ENCODE measurements at places on chromosomes 4 and X. TPM values are rescaled to one million over a fixed set of nuclear protein-coding genes. Genes with fewer than 3 reads are reported as not detected.

GRCh38 chrX:123513585-123514278 lies 219.1 kb downstream of the THOC2 start:
- DNase-seq, result no peak

DNA sequence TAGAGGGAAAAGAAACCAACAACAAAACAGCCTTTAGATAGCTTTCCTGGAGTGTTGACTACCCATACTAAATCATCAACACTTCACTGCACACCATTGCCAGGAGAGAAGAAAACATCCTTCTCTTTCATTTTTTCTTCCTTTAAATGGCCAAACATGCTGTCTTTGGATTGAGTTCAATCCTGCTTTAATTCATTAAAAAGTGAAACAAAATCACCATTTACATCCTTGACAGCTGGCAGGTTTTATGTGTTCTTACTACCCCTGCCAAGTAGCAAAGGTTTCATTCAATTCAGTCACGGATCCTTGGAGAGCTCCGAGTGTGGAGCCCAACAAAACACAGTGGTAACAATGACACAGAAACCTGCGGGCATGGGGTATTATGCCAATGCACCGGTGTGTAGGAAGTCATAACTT lies 568.3 kb downstream of the ANKRD50 start:
- DNase-seq, result no peak

- no peak for DNase-seq
Observed at GRCh38 chrX:107684956-107685385, 56.7 kb downstream of the PRPS1 start.

- no peak for DNase-seq
Observed at GRCh38 chrX:55487143-55487542, 2.5 kb downstream of the USP51 start.

GRCh38 chrX:41603596-41603995 lies 85.2 kb upstream of the GPR34 start:
- no peak for DNase-seq

DNA sequence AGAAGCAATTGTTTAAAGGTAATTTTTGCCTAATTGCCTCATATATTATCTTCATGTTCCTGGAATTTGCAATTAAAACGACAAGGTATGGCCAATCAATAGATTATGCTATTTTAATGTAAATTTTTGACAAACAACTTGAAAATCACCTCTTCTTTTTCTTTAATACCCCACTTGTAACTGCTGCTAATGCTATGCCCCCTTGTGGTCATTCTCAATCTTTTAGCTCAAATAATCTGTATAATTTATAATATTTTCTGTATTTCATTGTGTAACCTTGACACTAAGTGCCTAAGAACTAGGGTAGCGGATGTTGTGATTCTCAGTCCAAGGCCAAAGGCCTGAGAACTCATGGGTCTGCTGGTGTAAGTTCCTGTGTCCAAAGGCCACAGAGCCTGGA lies 831.7 kb upstream of the POU3F4 start:
- no peak for DNase-seq

- DNase-seq, result no peak
Observed at GRCh38 chr4:10296730-10297129, 160.5 kb downstream of the ZNF518B start.

DNA sequence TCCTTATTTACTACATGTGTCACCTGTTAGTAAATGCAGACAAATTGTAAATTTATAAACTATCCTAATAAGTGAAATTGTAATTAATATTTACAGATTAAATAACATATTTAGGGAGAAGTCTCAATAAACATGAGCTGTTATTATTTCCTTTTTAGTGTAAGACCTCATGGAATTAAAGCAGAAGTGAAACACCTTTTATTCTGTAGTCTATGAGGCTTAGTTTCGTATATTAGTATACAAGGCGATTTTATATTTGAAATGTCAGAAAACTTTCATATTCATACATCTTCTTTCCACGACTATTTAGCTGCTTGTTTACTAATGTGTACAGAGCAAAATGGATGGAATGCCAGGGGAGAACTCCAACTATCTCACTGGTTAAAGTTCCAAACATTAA lies 414.4 kb downstream of the ARHGAP24 start:
- DNase-seq, result no peak

DNA sequence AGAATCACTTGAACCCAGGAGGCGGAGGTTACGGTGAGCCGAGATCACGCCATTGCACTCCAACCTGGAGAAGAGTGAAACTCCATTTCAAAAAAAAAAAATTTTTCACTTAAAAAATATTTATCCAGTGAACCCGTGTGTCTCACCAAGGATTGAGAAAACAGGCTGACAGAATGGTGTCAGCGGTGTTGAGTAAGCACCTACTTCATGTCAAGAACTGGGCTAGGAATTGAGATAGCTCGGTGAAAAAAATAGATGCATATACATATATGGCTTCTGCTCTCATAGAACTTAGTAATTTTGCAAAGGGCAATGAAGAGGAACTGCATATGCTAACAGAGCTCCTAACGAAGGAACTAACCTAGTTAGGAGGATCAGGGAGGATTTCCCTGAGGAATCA lies 297.3 kb downstream of the TENM3 start:
- no peak for DNase-seq

DNA sequence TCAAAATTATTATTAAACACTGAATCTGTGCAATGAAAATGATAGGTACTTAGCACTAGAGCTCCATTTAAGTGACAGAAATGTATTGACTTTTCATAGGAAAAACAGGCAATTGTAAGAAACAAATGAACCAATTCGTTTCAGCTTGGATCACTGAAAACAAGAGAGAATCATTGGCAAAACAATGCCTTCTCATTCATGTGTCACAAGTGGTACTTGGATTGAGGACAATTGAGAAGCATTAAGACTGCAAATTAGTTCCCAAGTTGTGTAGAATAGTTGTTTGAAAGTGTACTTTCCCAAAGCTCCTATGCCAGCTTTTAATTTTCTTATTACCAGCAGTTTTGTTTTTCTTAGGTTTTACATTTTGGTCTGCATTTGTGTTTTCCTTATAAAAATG lies 20.6 kb downstream of the CNKSR2 start:
- no peak for DNase-seq

DNA sequence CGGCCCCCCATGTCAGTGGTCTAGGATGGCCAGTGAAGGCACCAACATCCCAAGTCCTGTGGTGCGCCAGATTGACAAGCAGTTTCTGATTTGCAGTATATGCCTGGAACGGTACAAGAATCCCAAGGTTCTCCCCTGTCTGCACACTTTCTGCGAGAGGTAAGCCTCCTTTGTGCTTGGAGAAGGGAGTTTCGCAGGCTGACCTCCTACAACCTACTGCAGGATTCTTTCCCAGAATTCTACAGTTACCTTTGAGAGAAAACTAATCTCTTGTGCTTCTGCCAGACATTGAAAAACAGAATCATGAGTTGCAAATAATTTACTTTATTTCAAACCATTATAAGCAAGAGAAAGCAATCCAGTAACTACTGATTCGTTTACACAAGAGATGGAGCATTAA lies 66.1 kb downstream of the TRIM2 start:
- no peak for DNase-seq

DNA sequence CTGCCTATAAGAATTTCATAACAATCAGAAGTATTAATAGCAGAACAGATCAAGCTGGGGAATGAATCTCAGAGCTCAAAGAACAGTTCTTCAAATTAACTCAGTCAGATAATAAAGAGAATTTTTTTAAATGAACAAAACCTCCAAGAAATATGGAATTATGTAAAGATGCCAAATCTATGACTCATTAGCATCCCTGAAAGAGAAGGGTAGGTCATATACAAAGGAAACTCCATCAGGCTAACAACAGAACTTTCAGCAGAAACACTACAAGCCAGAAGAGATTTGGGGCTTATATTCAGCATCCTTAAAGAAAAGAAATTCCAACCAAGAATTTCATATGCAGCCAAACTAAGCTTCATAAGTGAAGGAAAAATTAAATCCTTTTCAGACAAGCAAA lies 28.6 kb downstream of the CBR4 start:
- no peak for DNase-seq

DNA sequence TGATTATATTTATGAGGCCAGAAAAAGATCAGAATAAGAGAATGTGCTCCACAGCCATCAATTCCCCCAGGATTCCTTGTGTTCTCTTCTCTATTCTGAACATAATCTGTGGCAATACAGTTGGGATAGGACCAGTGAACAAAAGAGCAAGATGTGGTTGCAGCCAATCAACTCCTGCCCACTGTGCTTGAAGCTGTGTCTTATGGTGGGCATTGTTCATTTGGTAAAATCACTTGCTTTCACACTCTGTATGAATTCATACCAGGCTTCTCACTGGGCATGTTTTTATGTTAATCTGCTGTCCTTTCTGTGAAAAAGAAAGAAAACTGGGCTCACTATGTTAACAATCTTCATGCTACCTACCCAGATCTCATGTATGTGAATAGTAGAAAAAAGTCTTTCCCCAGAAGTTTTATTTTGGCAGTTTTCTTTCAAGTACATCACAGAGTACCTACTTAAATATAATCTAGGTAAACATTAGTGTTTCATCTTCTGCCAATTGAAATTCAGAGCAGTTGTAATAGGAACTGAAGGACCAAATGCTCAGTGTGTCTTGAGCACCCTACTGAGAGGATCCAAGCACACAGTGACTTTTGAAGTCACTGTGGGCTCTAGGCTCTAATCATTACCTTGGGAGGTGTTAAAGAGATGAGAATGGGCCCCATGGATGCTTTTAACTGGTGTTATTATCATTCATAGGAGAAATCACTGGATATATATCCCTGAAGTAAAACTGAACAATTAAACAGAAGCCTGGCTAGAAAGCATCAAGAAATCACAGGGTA lies 429.2 kb upstream of the TRAM1L1 start:
- no peak for DNase-seq

DNA sequence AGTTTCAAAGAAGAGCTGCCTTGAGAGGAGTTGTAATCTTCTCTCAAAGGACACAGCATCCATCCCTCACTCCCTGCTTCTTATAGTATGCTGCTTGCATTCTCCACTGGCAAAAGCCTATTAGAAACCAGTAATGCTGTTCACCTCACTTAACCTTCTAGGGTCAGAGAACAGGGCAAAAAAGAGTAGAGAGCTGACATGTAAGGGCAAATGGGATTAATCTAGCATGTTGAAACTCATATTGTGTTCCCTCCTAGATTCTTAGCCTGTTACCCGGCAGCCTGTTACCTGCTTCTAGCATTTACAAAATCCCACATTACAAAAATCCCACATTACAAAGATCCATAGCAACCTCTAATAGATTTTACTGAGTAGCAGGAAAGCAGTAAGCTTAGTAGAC lies 244.7 kb downstream of the SLC7A11 start:
- DNase-seq, result no peak

DNA sequence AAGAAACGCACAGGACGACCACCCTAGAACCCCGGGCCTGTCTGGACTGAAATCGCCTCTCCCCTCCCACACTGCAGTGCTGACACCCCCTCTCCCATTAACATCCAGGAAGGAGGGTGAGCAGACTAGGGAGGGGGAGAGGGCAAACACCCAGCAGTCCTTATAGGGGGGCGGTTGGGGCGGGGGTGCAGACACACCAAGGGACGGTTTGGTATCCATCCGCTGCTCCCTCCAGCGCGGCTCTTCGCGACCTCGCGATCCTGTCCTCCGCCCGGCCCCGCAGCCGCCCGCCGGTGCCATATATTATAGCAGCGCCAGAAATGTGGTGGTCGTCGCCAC lies 411 bp upstream of the GPRASP1 start:
- DNase-seq, result no peak

DNA sequence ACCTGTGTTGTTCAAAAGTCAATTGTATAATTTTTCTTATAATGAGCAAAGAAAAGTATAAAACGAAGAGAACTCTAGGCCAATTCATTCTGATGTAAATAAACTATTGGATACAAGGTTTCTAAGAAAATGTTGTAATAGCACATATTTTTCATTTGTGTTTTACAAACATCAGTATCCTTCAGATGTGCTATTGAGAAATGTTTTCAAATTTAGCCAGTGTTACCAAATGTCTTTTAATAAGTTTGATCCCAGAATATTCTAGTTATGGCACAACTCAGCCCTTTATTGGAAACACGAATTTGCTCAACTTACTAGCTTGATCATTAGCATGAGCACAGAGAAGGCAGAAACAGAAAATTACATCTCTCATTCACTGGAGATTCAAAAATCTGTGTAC lies 319.3 kb downstream of the IL15 start:
- no peak for DNase-seq

LRAT gene
- 0.39 TPM for total RNA-seq

CENPVL1 gene
- total RNA-seq, result not detected
